ENCODE measurements at places on chromosomes 11 and 22.

- DNase-seq, result no peak
Observed at GRCh38 chr22:35612903-35613302, 4.2 kb downstream of the MB start.

DNA sequence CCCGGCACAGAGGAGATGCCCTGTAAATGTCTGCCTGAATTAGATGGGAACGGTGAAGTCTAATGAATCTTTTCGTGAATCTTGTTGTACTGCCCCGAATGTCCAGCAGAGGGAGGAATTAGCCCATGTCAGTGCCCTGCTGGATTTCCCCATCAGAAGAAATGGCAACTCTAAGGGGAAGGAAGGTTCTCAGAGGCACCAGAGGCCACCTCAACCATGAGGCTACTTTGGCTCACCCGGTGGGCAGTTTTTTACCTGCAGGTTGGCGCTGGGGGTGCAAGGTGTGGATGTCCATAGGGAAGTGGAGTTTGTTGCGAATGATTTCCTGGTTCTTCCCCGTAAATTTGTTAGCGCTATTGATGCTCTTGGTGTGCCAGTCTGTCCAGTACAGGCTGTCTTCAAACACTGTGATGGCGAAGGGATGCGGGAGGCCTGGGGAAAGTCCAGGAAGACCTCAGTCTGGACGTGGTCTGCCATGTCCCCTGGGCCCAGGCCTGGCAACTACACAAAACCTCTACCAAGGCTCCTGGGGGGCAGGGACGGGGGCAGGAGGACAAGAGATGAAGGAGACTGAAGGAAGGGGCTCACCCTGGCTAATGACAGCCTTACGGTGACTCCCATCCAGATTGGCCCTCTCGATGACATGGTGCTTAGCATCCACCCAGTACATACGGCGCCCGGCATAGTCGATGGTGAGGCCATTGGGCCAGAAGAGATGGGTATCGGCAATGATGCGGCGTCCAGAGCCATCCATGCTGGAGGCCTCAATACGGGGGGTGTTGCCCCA is 28.5 kb downstream of the LRP4 start:
- no peak for DNase-seq

GRCh38 chr11:120109531-120109930 is 28.4 kb downstream of the TRIM29 start:
- no peak for DNase-seq

DNA sequence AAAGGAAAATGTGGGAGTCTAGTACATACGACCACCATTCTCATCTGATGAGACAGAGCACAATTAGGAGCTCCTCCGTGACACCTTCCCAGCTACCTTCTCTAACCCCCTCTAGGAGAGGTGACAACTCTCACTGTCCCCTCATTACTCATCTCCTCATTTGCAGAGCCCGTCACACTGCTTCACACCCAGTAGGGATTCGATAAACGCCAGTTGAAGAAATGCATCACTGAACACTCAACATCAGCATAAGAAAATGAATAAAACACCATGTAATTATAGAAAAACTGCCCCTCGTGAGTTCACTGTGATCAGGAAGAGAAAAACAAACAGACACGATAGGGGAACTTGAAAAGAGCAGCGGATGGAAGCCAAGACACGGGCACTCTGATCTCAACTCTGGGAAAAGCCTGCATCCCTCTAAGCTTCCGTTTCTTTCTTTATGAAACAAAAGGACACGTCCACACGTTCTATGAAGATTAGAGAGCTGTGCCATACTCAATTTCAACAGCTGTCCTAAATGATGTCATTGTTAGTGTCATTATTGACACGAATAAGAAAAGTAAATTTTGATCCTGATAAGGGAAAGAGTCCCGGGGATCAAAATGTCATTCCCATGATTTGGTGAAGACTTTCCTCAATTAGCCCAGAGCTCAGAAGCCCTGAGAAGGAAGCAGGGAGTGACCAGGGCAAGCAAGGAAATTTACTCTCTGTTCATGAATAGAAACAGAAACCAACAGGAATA is 356.9 kb downstream of the LARGE1 start:
- no peak for DNase-seq

DNA sequence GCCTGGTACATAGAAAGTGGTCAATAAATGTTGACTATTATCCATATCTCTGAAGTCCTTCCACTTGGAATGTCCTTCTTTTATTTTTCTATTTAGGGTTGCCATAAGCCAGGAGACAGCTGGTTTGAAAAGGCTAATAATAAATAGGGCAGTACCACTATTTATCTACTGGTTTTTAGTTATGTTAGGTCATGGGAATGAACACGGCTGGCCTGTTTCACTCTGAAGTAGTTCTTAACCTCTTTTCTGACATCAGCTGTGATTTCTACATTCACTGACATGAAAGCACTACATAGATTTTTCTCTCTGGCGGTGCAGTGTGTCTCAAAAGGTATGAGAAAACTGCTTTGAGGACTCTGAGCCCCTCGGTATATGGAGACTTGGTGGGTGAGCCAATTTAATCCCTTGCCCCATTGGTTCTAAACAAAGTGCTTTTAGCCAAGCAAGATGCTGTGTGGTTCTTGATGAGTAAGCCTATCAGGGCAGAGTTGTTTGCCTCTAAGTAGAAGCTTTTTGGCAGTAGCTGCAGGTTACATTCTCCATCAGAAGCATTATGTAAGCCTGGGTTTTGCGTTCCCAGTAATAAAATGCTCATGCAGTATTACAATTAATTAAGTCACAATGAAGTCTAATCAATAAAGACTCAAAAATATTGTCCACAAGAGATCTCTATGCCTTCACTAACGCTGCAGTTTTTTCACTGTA is 48.7 kb upstream of the APOA1 start:
- no peak for DNase-seq

DNA sequence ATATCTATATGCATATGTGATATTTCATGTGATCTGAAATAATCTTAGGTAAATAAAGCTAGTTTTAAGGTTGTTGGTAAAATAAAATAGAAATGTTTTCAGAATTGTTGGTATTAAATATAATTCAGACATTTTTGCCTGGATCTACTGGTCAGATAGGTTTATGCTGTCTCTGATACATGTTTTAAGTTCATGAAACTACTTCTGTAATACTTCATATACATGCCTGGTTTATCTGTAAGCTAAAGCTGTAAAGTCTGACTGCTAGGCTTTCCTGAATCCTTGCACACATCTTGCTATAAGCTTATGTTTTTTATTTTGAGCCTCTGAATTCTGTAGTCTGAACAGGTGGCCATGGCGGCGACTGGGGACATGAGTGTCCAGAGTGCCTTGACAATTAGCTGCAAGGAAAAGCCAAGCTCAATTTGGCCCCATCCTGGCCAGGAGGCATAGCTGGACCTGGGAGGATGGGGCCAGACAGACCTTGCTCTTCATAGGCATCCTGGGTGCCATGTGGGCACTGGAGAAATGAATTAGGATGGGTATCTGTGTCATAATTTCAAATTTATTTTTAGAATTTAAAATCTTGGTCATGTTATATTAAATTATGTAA is 241.0 kb upstream of the UBASH3B start:
- no peak for DNase-seq

- no peak for DNase-seq
Observed at GRCh38 chr22:28983788-28984441, 77.7 kb downstream of the C22orf31 start.

GRCh38 chr22:49354516-49355210 is 473.0 kb downstream of the BRD1 start:
- no peak for DNase-seq

- no peak for DNase-seq
Observed at GRCh38 chr22:46953968-46954765, 191.7 kb downstream of the TBC1D22A start.

DNA sequence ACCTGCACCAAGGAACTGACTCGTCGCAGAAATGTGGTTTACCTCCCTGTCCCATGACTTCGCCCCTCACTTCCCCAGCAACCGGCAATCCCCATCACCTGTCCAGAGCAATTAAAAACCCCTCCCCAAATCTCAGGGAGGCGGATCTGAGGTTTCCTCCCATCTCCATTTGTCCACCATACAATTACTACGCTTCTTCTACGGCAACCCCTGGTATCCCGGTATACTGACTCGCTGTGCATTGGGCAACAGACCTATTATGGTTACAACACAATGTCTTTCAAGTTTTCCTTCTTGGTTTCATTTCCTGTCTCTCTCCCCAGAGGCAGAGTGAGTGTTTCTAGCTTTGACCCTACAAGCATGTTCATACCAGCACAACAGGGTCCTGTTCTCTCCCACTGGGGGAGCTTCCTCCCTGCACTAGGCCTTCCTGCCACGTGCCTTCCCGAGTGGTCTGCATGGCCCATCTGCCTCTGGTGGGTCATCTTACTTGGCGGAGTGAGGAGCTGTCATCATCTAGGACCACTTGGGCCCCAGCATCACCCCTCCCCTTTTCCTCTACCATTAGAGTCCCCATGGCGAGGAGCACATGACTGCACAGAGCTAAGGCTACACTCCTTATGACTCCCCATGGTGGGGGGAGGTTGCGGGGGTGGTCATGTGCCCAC is 30.3 kb upstream of the NAP1L4 start:
- DNase-seq, result peak; percentile 36

GRCh38 chr11:125950178-125950490 is 4.3 kb downstream of the VSIG10L2 start:
- DNase-seq, result no peak

- no peak for DNase-seq
Observed at GRCh38 chr11:4180441-4181183, 86.0 kb downstream of the RRM1 start.

DNA sequence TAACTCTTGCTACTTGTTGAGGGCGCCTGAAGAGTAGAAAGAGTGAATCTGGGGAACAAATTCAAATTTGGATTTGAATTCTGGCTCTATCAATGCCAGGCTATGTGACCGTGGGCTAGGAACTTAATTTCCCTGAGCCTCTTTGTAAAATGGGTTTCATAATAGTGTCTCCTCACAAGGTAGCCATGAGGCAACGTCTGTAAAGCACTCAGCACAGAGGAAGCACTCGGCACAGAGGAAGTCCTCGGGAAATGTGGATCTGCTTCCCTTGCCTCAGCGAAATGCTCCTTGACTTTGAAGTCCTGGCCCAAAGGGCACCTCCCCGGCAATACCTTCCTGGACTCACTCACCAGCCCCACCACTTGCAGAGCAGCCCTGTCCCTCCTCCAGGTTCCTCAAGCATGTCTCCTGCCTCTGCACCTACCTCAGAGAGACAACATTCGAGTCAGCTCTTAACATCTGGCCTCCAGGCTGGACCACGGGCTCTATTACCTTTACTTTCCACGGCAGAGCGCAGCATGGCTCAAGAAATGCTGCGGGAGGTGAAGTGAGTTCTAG is 17.7 kb downstream of the CD6 start:
- no peak for DNase-seq

GRCh38 chr11:27207025-27207650 is 155.9 kb downstream of the CCDC34 start:
- DNase-seq, result no peak

DNA sequence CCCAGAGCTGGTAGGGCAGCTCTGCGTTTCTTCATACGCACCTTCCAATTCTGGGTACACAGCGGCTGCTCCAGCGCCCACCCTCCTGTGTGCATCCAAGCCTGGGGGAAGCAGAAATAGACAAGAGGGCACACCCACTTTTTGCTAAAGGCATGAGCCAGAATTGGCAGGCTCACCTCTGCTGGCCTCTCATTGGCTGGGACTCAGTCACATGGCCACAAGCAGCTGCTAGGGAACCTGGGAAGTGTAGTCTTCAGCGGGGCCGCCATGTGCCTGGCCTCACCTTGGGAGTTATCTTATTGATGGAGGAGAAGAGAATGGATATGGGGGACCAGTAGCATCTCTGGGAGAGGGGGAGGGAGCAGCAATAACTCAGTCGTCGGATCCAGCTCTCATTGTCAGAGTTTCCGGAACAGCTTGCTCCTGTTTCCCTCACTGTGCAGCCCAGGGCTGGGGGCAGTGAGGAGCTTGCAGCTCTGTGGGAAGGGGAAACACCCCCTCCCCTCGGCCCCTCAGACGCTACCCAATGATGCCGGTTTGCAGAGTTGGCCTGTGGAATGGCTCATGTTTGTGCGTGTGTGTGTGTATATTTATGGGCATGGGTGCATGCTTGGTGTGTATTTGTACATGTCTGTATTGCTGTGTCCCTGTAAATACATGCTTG is 11.8 kb upstream of the MIEF1 start:
- no peak for DNase-seq

DNA sequence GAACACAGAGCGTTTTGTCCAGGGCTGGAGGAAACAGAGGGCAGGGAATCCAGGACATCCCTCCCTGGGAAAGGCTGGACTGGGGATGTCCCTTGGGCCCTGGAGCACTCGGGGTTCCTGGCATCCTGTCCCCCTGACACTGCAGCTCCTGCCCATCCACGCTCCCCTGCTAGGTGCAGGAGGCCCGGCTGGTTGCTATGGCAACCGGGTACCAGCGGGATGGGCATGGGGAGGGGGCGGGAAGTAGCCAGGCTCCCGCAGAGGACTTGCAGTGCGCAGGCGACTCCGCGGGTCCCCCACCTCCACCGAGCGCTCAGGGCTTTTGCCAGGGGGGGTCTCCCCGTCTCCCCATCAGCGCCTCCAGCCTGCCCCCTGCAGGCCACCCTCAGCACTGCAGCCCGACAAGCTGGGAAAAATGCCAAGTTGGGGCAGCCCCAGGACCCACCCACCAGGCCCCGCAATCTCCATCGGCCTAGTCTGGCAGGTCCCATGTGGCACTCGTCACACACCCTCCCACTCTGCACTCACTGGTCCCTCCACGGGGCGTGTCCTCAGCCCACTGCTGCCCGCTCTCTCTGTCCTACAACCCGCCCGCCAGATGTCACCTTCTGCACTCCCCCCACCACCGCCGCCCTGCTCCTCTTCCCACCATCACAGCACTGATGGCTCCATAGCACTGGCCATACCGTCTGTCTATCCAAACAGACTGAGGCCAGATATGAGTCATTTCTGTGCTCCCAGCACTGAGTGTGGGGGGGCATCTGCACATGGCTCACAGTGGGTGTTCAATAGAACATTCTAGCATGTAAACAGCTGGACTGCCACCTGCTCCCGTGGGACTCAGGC is 31.5 kb downstream of the KIAA0930 start:
- DNase-seq, result peak; percentile 59

DNA sequence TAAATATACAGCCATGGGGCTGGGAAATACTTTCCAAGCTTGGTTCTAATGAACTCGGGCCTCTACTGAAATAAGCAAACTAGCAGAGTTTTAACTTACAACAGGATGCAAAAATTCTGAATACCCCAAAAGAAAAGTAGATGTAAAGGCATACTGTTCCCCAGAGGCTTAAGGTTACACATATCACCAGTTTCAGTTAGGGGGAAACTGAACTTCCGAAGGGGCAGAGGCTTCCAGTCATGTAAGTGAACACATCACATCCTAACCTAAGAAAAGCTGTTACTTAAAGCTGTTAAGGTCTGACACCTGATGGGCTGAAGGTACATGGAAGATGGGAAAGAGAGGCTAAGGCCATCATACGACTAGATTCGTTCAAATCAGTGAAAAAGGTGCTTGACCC is 2.3 kb downstream of the GAB2 start:
- DNase-seq, result no peak
